ENCODE measurements at places on chromosomes 12 and 14. TPM values are rescaled to one million over a fixed set of nuclear protein-coding genes. Genes with fewer than 3 reads are reported as not detected.
A peak's percentile ranks its signal among the peaks of the same experiment; 100 is the strongest.

- DNase-seq: peak; percentile 99
- H3K27me3 ChIP-seq: no peaks in the 10 kb centered on the region
- H3K4me1 ChIP-seq: peaks cover 56% of the 10 kb centered on the region
- H3K4me3 ChIP-seq: no peak overlapping the region
These were observed 28.7 kb upstream of the CD9 start for GRCh38 chr12:6171409-6172015.

DNA sequence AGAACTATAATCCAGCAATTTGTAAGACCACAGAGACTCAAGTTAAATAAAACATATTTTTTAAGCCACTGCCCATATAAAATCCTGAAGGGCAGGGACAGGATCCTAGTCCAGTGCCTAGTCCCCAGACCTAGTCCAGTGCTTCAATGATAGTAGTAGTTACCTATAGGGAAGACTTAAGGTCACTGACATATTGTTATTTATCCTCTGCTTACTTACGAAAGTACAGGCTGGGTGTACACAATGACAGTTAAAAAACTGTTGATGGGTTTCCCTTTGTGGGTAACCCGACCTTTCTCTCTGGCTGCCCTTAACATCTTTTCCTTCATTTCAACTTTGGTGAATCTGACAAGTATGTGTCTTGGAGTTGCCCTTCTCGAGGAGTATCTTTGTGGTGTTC is 192.5 kb downstream of the SLC25A21 start:
- no peaks in the 10 kb centered on the region for H3K27me3 ChIP-seq
- H3K36me3 ChIP-seq: no peaks in the 10 kb centered on the region
- H3K4me1 ChIP-seq: peaks cover 7% of the 10 kb centered on the region
- DNase-seq: no peak
- H3K4me3 ChIP-seq: no peak overlapping the region
- H3K27ac ChIP-seq: no peak overlapping the region

DNA sequence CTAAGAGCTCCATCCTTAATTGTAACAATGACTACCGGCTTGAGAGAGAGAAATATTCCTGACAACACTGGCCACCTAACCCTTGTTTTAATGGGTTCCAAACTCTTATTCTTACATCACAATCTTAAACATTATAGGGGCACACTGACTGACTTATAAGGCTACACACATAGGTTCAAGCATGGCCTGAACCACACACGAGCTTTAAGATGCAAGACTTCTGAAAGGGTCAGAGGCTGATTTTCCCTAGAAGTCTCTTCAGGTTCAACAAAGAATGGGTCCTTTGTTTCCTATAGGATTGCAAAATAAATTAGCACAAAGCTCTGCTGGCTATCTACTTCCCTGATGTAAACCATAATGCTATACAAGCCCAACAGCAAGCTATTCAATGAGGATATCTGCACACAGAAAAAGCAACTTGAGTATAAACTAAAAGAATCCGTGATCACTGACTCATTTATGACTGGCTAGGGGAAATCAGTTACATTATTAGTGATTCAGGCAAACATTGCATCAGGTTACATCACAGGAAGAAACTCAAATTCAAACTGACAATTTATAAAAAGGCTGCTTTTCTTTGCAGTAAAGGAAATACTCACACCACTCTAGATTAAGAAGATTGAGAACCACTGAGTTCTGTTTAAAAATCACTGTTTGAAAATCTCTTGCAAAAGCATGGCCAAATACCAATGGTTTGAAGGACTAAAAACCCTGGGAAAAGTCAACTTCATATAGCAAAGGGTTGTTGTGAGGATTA is 8.5 kb downstream of the BTG1 start:
- peak; percentile 68 for DNase-seq
- no peaks in the 10 kb centered on the region for H3K36me3 ChIP-seq
- peak overlapping the region; percentile 49 for H3K27ac ChIP-seq
- H3K27me3 ChIP-seq: no peaks in the 10 kb centered on the region
- no peak overlapping the region for H3K4me3 ChIP-seq

DNA sequence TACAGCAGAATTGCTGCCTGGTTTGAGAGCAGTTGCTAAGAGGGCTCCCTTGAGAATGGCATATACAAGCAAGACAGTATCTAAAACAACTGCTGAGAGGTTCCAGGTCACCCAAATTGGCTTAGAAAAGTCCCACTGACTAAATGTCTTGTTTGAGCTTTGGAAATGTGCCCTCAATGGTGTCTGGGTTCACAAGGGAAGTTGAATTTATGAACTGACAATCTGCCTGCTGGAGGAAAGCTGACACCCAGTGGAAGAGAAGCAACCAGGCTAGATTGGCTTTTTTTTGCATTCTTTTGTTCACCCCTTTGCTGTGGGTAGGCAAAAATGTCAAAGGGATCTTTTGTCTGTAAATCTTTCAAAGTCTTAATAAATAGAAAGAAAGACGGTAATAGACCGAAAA is 44.6 kb upstream of the NPFF start:
- H3K27ac ChIP-seq: no peak overlapping the region
- peaks cover 12% of the 10 kb centered on the region for H3K36me3 ChIP-seq
- no peaks in the 10 kb centered on the region for H3K4me1 ChIP-seq
- DNase-seq: no peak
- H3K4me3 ChIP-seq: no peak overlapping the region

- H3K4me3 ChIP-seq: no peak overlapping the region
- H3K27me3 ChIP-seq: peaks cover 11% of the 10 kb centered on the region
- DNase-seq: no peak
- H3K27ac ChIP-seq: no peak overlapping the region
These were observed 3.5 kb downstream of the LMO3 start for GRCh38 chr12:16602412-16602811.

DNA sequence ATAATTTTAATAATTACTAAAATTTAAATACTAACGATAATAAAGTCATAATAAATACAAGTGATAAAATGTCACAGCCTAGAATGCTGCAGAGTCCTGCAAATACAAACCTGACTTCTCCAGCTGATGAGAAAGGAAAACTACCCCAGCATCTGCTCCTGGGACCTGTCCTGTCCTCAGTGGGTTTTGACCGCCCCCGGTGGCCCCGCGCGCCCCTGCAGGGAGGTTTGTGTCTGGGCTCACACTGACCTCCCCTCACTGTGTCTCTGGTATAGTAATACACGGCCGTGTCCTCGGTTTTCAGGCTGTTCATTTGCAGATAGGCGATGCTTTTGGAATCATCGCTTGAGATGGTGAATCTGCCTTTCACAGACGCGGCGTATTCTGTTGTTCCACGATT is 1139.4 kb downstream of the TMEM121 start:
- H3K27ac ChIP-seq: no peak overlapping the region

GRCh38 chr12:94603434-94604365 is 46.7 kb downstream of the TMCC3 start:
- no peaks in the 10 kb centered on the region for H3K27me3 ChIP-seq
- H3K36me3 ChIP-seq: no peaks in the 10 kb centered on the region

DCAF11 gene
- 32.1 TPM for total RNA-seq

- no peak overlapping the region for H3K27ac ChIP-seq
- H3K4me3 ChIP-seq: no peak overlapping the region
- H3K36me3 ChIP-seq: no peaks in the 10 kb centered on the region
- no peaks in the 10 kb centered on the region for H3K4me1 ChIP-seq
- no peaks in the 10 kb centered on the region for H3K27me3 ChIP-seq
These were observed 102.2 kb downstream of the ERC1 start for GRCh38 chr12:1093166-1093751.

- H3K27ac ChIP-seq: no peak overlapping the region
- H3K27me3 ChIP-seq: no peaks in the 10 kb centered on the region
- no peak for DNase-seq
- peaks cover 4% of the 10 kb centered on the region for H3K4me1 ChIP-seq
- no peak overlapping the region for H3K4me3 ChIP-seq
These were observed 194.3 kb downstream of the DACT1 start for GRCh38 chr14:58832095-58832521.

DNA sequence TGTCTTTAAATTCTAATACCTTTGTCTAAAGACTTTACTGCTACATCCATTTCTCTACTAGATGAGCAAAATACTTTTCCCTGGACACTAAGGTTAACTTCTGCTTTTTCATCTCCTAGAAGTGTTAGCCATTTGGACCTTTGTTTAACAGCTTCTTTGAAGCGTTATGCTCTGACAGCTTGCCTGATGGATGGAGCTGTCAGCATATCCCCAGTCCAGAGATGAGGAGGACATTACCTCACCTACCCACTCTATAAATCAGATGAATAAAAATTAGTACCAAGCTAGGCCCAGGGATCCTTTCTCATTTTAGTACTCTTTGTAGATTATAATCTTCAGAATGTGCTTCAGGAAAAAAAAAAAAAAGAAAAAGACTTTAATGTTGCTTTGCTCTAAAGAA is 222.7 kb downstream of the PELI2 start:
- H3K27me3 ChIP-seq: no peaks in the 10 kb centered on the region
- no peak overlapping the region for H3K27ac ChIP-seq

DNA sequence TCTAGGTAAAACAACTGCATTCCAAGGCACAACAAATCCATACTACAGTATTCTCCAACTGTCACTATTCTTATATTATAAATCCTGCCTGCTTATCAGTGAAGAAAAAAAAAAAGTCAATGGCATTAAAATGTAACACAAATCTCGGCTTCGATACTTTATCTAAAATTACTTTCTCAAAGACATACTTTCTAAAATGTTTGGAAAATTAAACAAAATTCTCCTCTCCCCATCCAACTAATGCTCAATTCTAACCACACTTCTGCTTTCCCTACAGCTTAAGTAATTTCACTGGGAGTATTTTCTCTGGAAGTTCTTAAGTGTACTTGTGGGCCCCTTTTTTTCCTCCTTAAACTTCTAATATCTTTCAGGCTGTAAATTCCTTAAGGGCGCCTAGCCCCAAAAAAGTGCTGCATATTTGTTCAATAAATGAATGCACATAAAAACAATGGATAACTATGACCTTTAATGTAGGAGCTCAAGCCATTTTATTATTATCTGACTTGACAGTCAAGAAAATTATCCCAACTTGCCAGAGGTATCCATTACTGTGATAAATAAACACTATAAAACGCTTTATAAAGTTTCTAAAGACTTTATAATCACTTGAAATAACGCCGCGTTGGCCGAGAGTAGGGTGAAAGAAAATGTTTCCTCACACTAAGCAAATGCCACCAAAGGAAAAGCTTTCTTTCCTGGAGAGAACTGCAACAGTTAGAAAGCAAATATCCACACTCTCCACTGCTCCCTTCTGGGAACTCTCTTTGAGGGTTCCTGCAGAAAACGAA is 977 bp downstream of the HEATR5A start:
- H3K36me3 ChIP-seq: no peaks in the 10 kb centered on the region
- H3K4me3 ChIP-seq: peak overlapping the region; percentile 83
- no peaks in the 10 kb centered on the region for H3K27me3 ChIP-seq

GRCh38 chr14:44720707-44721106 is 213.6 kb upstream of the FSCB start:
- H3K4me3 ChIP-seq: no peak overlapping the region
- no peaks in the 10 kb centered on the region for H3K36me3 ChIP-seq
- no peaks in the 10 kb centered on the region for H3K27me3 ChIP-seq
- no peak overlapping the region for H3K27ac ChIP-seq
- H3K4me1 ChIP-seq: no peaks in the 10 kb centered on the region
- DNase-seq: no peak

GMFB gene
- 35.5 TPM for total RNA-seq

DNA sequence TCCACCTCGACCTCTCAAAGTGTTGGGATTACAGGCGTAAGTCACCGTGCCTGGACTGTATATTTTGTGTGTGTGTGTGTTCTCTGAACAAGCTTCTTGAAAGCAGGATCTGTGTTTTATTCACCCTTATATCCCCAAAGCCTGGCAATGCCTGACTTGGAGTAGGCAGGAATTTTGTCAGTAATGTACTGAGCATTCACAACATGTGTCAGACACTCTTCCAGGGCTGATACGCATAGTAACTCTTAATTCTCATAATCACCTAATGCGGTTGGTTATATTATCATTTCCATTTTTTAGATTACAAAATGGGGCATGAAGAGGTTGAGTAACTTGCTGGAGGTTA is 50.4 kb upstream of the PLEKHG3 start:
- H3K27ac ChIP-seq: no peak overlapping the region
- no peak overlapping the region for H3K4me3 ChIP-seq
- H3K27me3 ChIP-seq: peaks cover 2% of the 10 kb centered on the region
- H3K36me3 ChIP-seq: no peaks in the 10 kb centered on the region

CELA1 gene
- not detected for total RNA-seq

DNA sequence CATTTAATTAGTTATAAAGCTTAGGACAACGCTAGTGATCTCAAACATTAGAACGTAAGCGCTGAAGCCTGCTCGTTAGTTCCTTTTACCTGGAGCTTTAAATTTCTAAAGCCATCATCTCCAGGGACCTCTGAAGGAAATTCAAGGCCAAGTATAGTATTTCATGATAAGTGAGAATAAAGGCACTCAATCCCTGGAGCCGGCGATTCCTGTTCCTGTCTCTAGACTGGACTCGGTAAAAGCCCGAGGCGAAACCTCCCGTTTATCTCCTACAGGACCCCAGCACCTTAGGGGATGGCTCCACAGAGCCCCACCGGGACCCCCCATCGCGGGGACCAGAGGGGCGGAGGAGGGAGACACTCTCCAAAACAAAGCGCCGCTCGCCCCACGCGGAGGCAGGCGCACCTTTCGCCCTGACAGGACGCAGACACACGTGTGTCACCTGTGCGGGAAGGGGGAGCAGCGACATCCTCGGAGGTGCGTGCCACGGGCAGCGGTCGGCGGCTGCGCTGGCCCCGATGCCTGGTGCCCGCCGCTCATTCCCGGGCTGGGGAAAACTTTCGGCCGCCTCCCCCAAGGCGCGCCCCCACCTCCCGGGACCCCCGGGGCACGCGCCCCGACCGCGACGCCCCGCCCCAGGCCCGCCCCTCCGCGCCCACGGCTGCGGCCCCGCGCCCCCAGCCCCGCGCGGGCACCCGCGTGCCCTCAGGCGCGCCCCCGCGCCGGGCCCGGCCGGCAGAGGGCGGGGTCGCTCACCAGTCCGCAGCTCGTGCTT is 678 bp downstream of the RPS6KA5 start:
- peak overlapping the region; percentile 68 for H3K4me3 ChIP-seq
- no peaks in the 10 kb centered on the region for H3K27me3 ChIP-seq
- no peaks in the 10 kb centered on the region for H3K36me3 ChIP-seq
- peak; percentile 32 for DNase-seq

DNA sequence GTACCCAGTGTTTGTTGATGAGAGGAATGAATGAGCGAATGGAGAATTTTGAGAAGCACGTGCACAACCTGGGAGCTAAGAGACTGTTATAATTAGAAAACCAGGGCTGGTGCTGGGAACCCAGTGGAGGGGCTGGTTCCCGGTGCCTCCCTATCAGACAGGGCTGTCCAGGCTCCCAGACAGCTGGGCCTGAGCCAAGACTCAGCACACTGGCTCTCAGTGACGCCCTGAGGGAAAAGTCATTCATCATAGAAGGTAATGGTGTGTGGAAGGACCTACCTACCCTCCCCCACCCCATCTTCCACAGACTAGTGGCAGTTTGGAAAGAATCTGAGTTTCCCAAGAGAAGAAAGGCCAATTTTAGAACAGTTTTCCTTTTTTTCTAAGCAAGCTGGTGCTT is 34.7 kb downstream of the KCNA5 start:
- H3K4me3 ChIP-seq: no peak overlapping the region
- H3K27ac ChIP-seq: no peak overlapping the region
- H3K27me3 ChIP-seq: peaks cover 6% of the 10 kb centered on the region
- no peaks in the 10 kb centered on the region for H3K4me1 ChIP-seq
- no peaks in the 10 kb centered on the region for H3K36me3 ChIP-seq

FBXO33 gene
- 5.0 TPM for total RNA-seq

- H3K27me3 ChIP-seq: no peaks in the 10 kb centered on the region
- no peak overlapping the region for H3K4me3 ChIP-seq
- no peak overlapping the region for H3K27ac ChIP-seq
- no peak for DNase-seq
- no peaks in the 10 kb centered on the region for H3K4me1 ChIP-seq
These were observed 83.5 kb downstream of the RIMBP2 start for GRCh38 chr12:130632642-130633041.

GYS2 gene
- not detected for total RNA-seq

GRCh38 chr12:90287585-90287984 is 578.9 kb upstream of the ATP2B1 start:
- DNase-seq: peak; percentile 8
- peaks cover 20% of the 10 kb centered on the region for H3K4me1 ChIP-seq
- H3K27me3 ChIP-seq: no peaks in the 10 kb centered on the region
- H3K4me3 ChIP-seq: no peak overlapping the region
- no peaks in the 10 kb centered on the region for H3K36me3 ChIP-seq

All from endothelial cell of umbilical vein (primary cell).